ENCODE measurements at places on chromosomes 16 and 17. TPM values are rescaled to one million over a fixed set of nuclear protein-coding genes. Genes with fewer than 3 reads are reported as not detected.

The ABCA9 gene
- not detected for total RNA-seq

GRCh38 chr17:32627239-32627996 lies 140.6 kb downstream of the CDK5R1 start:
- no peak overlapping the region for H3K27ac ChIP-seq
- H3K4me1 ChIP-seq, result no peaks in the 10 kb centered on the region
- H3K36me3 ChIP-seq, result no peaks in the 10 kb centered on the region
- no peaks in the 10 kb centered on the region for H3K27me3 ChIP-seq

The VTN gene
- total RNA-seq, result not detected

DNA sequence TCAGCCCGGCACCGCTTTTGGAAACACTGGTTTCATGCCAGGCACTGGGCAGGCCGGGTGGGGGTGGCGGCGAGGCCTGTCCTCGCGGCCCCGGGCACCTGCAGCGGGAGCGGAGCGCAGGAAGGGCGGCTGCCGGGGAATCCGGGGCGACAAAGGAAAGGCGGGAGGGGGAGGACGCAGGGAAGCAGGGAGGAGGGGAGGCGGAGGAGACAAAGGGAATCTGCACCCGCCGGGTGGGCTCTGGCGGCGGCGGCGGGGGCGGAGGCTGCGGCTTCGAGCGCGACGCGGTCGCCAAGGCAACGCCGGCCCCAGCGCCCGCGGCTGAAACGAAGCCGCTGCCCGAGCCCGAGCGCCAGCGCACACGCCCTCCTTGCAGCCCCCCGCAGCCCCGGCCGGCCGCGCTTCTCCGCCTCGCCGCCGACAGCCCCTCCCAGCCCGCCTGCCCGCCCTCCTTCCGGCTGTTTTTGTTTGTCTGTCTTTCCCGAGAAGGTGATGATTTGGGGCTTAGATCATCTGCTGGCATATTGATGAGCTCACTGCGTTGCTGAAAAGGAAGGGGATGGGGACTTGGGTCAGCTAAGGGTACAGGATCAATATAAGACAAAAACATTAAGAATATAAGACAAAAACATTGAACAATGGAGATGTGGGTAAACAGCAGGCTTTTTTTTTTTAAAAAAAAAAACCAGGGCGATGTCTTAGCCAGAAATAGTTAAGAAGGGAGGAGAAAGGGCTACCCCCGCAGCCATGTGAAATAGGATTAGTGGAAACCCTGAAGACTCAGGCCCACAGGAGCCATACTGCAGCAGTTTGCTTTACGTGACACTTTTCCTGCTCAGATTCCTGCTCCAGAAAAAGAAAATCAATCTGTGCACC lies 32.7 kb downstream of the CDK5R1 start:
- no peaks in the 10 kb centered on the region for H3K36me3 ChIP-seq
- no peak overlapping the region for H3K4me3 ChIP-seq
- H3K27me3 ChIP-seq, result no peaks in the 10 kb centered on the region
- H3K27ac ChIP-seq, result no peak overlapping the region
- H3K4me1 ChIP-seq, result peaks cover 13% of the 10 kb centered on the region
- no peak for DNase-seq

DNA sequence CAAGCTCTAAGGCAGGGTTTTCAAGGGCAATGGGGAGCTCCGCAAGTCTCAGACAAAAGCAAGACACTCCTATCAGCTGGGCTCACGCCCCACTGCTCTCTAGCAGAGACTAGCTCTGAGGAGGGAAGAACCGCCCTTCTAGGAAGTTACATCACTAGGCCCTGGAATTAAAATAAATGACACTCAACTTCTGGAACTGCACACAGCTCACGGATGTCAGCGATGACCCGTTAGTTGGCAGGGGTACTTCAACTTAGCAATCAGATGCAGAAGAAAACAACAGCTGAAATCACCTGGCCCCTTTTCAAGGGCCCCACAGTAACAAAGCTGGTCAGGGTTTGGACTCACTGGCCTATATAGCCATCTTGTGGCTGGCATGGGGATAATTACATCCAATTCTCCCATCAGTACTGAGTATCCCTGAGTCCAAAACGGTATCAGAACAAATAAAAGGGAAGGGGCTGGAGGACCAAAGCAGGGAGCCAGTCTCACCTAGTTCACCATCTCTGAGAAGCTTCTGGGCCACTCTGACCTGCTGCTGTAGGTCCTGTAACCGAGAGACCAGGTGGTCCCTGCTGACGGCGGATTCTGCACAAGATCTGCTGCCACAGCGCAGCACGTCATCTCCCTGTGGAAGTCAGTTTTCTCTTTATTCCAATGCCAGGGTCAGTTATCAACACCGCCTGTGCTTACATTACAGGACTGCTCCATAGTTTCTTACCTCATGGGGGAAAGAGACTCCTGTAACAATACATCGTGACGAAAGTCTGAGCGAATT lies 22.2 kb downstream of the SERPINF1 start:
- H3K36me3 ChIP-seq, result peaks cover 24% of the 10 kb centered on the region
- no peak overlapping the region for H3K27ac ChIP-seq
- H3K27me3 ChIP-seq, result no peaks in the 10 kb centered on the region
- H3K4me3 ChIP-seq, result no peak overlapping the region

The MMP28 gene
- not detected for total RNA-seq

DNA sequence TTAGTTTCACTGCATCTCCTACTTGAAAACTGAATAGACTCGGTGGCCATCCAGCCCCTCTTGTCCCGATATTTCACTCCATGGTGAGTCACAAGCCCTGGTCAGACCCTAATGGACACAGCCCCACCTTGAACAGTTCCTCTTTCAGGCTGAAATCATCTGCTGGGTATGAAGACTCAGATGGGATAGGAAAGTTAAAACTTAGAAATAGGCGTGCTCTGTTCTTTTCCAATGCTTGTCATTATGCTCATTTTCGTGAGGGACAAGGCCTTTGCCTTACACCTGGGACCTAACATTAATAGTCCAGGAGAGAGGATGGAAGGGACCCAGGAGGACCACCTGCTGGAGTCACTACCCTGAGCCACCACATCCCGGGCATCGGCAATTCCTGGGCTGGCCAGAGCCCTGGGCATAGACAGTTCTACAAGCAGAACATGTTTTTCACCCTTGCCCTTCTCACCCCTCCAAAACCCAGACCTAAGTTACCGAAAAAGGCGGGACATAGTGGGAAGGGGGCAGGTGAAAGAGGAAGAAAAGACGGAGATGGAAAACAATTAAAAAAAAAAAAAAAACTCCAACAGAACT lies 278.3 kb downstream of the SOX9 start:
- DNase-seq, result no peak
- no peak overlapping the region for H3K4me3 ChIP-seq
- H3K27ac ChIP-seq, result no peak overlapping the region
- H3K36me3 ChIP-seq, result no peaks in the 10 kb centered on the region
- peaks cover 10% of the 10 kb centered on the region for H3K4me1 ChIP-seq

The TK2 gene
- 8.6 TPM for total RNA-seq

The ALOXE3 gene
- total RNA-seq, result not detected

The GLP2R gene
- not detected for total RNA-seq

The OR3A3 gene
- not detected for total RNA-seq

DNA sequence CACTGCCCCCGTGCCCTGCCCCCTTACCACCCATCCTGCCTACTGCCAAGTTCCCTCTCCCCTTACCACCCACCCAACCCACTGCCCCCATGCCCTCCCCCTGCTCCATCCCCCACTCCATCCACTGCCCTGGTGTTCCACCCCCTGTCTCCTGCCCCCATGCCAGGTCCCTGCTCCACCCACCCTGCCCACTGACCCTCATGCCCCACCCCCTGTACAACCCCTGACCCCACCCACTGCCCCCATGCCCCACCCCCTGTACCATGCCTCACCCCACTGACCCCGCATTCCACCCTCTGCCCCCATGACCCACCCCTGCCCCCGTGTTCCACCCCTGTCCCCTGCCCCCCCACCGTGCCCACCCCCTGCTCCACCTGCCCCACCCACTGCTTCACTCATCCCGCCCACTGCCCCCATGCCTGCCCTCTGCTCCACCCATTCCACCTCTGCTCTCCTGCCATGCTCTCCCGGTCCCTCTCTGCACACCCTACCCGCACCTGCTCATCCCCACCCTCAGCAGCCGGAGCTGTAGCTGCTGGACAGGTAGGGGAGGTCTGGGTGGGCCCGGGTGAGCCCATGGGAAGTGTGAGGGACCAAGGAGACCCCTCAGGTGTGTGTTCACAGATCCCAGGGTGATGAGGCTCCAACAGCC lies 7.4 kb upstream of the FN3KRP start:
- H3K4me1 ChIP-seq, result no peaks in the 10 kb centered on the region
- no peak overlapping the region for H3K27ac ChIP-seq
- H3K27me3 ChIP-seq, result no peaks in the 10 kb centered on the region
- no peaks in the 10 kb centered on the region for H3K36me3 ChIP-seq

DNA sequence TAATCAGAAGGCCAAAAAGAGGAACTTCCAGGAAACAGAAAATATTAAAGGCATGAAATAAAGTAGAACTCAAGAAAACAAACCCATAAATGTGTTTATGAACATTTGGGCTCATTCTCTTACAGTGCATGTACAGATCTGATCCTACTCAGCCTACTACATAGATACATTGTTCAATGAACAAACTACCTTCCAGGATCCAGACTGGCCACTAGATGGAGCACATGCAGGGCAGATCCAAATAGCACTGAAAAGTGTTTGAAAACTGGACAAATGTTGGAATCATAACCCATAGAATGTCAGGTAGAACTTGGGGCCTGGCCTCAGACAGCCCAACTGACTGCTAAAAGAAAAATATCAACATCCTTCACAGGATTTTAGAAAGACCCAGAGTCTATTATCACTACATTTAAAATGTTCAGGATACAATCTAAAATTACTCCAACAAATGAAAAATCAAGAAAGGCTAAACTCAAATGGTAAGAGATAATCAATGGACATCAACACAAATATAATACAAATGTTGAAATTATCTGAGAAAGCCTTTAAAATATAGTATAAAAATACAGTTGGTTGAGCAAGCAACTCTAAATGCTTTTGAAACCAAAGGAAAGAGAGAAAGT lies 122.4 kb upstream of the NUDT7 start:
- no peak overlapping the region for H3K27ac ChIP-seq
- no peak overlapping the region for H3K4me3 ChIP-seq
- no peaks in the 10 kb centered on the region for H3K27me3 ChIP-seq
- H3K4me1 ChIP-seq, result no peaks in the 10 kb centered on the region
- no peaks in the 10 kb centered on the region for H3K36me3 ChIP-seq
- DNase-seq, result peak; percentile 80

Data from Karpas-422 (cell line).